Activated T-cell treated with anti-CD3 and anti-CD28 coated beads, Interleukin-2, amount 50 U/mL, for 72 hours (primary cell): ENCODE measurements at places on chromosomes 3 and 15.

- no peaks in the 10 kb centered on the region for H3K4me1 ChIP-seq
- no peaks in the 10 kb centered on the region for H3K27me3 ChIP-seq
- no peak overlapping the region for H3K27ac ChIP-seq
- no peaks in the 10 kb centered on the region for H3K36me3 ChIP-seq
Measured at GRCh38 chr3:81003008-81003645, 758.3 kb downstream of the GBE1 start.

GRCh38 chr15:33608714-33609113 is 297.9 kb downstream of the RYR3 start:
- H3K27me3 ChIP-seq = peaks cover 10% of the 10 kb centered on the region
- no peak overlapping the region for H3K4me3 ChIP-seq
- no peak for DNase-seq
- H3K36me3 ChIP-seq = no peaks in the 10 kb centered on the region

GRCh38 chr3:10088256-10088655 is 19.8 kb downstream of the FANCD2OS start:
- H3K27me3 ChIP-seq = no peaks in the 10 kb centered on the region
- DNase-seq = no peak
- H3K36me3 ChIP-seq = peaks cover 45% of the 10 kb centered on the region
- H3K27ac ChIP-seq = no peak overlapping the region

- DNase-seq = peak; percentile 29
- H3K27ac ChIP-seq = peak overlapping the region; percentile 25
- no peaks in the 10 kb centered on the region for H3K27me3 ChIP-seq
- H3K36me3 ChIP-seq = no peaks in the 10 kb centered on the region
- H3K4me1 ChIP-seq = no peaks in the 10 kb centered on the region
- no peak overlapping the region for H3K4me3 ChIP-seq
Measured at GRCh38 chr3:154018100-154018696, 103.0 kb upstream of the ARHGEF26 start.

- H3K4me3 ChIP-seq = no peak overlapping the region
- peaks cover 6% of the 10 kb centered on the region for H3K27me3 ChIP-seq
- DNase-seq = no peak
- H3K4me1 ChIP-seq = peaks cover 10% of the 10 kb centered on the region
Measured at GRCh38 chr15:71337197-71337845, 222.1 kb downstream of the THSD4 start.

DNA sequence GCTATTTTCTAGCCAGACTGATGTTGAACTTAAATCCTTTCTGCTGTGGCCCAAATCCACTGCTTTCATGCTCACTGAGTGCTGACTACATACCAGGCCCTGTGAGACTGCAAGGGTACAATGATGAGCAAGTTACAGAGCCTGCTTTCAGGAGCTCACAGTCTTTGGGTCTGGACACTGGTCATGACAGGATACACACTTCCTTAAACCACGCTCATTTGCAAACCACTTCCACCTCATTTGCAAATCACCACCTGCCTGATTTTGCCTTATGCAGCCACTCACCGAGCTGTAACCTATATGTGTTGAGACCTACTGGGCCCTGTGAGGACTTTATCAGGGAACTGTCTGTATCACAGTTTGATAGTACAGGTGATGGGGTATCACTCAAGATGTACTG is 50.2 kb upstream of the LRRC58 start:
- no peaks in the 10 kb centered on the region for H3K4me1 ChIP-seq
- no peaks in the 10 kb centered on the region for H3K36me3 ChIP-seq
- no peak overlapping the region for H3K4me3 ChIP-seq
- H3K27ac ChIP-seq = no peak overlapping the region

DNA sequence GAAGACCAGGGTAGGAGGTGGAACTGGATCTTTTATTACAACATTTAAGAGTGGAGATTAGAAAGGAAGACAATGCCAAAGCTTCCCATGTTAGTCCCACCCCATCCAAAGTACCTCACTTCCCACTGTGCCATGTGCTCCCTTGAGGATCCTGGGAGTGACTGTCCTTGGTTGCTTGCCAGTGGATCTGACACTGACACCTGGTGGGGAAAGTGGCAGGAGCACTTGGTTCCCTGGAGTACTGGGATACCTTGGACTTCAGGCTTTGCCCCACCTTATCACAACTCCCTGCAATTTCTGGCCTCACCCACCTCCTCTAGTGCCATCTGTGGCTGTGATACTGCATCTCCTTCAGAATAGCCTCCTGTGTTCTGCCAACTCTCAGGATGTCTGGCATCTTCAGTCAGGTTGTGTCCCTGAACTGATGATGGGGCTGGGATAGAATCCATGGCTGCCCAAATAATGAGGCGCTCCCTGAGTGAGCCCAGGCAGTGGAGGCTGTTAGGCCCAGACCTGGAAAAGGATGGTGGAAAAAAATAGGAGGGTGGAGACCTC is 1.3 kb downstream of the ELL3 start:
- peak overlapping the region; percentile 98 for H3K4me3 ChIP-seq
- peaks cover 5% of the 10 kb centered on the region for H3K36me3 ChIP-seq
- H3K27me3 ChIP-seq = no peaks in the 10 kb centered on the region
- H3K27ac ChIP-seq = peak overlapping the region; percentile 63

- no peaks in the 10 kb centered on the region for H3K36me3 ChIP-seq
- no peak for DNase-seq
- no peak overlapping the region for H3K4me3 ChIP-seq
- no peak overlapping the region for H3K27ac ChIP-seq
Measured at GRCh38 chr15:27468151-27468591, 497.2 kb downstream of the GABRG3 start.

GRCh38 chr3:127196466-127197299 is 3.8 kb downstream of the PRR23E start:
- peaks cover 11% of the 10 kb centered on the region for H3K27me3 ChIP-seq
- H3K27ac ChIP-seq = no peak overlapping the region
- H3K36me3 ChIP-seq = no peaks in the 10 kb centered on the region
- DNase-seq = no peak

DNA sequence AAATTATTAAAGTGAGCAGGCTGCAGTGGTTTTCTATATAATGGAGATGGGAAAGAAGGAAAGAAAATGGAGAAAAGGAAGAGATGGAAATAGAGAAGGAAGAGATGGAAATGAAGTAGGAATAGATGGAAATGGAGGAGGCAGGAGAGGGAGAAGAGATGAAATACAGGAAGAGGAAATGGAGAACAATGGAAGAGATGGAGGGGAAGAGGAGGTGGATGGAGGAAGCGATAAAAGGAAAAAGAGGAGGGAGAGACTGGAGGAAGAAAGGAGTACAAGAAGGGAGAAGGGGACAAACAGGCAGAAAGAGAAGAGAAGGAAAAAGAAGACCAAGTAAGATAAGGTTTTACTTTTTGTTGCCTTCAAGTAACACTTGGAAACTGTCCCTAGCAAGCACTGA is 67.6 kb downstream of the CLASP2 start:
- H3K36me3 ChIP-seq = no peaks in the 10 kb centered on the region
- peak overlapping the region; percentile 3 for H3K27ac ChIP-seq
- H3K27me3 ChIP-seq = no peaks in the 10 kb centered on the region
- peaks cover 16% of the 10 kb centered on the region for H3K4me1 ChIP-seq
- no peak for DNase-seq
- no peak overlapping the region for H3K4me3 ChIP-seq

GRCh38 chr3:148708409-148708808 is 10.7 kb downstream of the AGTR1 start:
- H3K4me3 ChIP-seq = no peak overlapping the region
- H3K4me1 ChIP-seq = no peaks in the 10 kb centered on the region
- no peak overlapping the region for H3K27ac ChIP-seq
- no peak for DNase-seq
- no peaks in the 10 kb centered on the region for H3K27me3 ChIP-seq

DNA sequence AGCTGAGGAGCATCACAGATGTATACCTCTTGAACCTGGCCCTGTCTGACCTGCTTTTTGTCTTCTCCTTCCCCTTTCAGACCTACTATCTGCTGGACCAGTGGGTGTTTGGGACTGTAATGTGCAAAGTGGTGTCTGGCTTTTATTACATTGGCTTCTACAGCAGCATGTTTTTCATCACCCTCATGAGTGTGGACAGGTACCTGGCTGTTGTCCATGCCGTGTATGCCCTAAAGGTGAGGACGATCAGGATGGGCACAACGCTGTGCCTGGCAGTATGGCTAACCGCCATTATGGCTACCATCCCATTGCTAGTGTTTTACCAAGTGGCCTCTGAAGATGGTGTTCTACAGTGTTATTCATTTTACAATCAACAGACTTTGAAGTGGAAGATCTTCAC is 3.0 kb downstream of the CCR8 start:
- peaks cover 32% of the 10 kb centered on the region for H3K4me1 ChIP-seq
- H3K4me3 ChIP-seq = no peak overlapping the region
- DNase-seq = no peak

DNA sequence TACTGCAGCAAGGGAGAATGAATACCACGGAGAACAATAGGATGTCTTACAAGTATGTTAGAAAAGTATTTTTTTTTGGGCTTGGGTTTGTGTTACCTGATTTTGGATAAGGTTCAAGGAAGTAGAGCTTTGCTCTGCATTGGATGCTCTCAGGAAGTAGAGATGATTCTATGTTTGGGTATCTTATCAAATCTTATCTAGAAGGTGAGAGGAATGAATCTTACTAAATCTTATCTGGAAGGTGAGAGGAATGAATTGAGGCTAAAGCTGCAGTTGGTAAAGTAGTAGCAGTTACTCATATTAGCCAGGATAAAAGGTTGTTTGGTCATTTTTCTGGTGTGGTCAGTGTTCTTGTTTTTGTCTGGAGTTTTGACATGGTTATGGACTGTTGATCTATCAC is 17.4 kb downstream of the TFG start:
- peaks cover 12% of the 10 kb centered on the region for H3K4me1 ChIP-seq
- H3K36me3 ChIP-seq = peaks cover 6% of the 10 kb centered on the region
- no peaks in the 10 kb centered on the region for H3K27me3 ChIP-seq
- H3K27ac ChIP-seq = peak overlapping the region; percentile 84
- H3K4me3 ChIP-seq = no peak overlapping the region

DNA sequence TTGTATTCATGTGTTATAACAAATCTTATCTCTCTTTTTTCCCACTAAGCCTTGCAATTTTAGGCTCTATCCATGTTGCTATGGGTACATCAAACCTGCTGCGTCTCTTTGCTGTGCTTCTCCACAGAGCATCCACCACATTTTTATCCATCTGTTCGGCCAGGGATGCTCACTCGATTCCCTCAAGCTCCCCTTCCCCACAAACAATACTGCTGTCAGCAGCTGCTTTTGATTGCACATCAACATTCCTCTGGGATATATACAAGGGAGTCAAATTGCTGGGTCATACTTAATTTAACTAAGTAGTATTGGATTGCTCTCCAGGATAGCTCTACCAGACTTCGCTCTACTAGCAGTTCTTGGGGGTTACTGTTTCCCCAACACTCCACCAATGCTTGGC is 36.8 kb downstream of the TMEM108 start:
- H3K4me3 ChIP-seq = no peak overlapping the region
- H3K27ac ChIP-seq = no peak overlapping the region
- H3K27me3 ChIP-seq = peaks cover 14% of the 10 kb centered on the region
- no peaks in the 10 kb centered on the region for H3K36me3 ChIP-seq

DNA sequence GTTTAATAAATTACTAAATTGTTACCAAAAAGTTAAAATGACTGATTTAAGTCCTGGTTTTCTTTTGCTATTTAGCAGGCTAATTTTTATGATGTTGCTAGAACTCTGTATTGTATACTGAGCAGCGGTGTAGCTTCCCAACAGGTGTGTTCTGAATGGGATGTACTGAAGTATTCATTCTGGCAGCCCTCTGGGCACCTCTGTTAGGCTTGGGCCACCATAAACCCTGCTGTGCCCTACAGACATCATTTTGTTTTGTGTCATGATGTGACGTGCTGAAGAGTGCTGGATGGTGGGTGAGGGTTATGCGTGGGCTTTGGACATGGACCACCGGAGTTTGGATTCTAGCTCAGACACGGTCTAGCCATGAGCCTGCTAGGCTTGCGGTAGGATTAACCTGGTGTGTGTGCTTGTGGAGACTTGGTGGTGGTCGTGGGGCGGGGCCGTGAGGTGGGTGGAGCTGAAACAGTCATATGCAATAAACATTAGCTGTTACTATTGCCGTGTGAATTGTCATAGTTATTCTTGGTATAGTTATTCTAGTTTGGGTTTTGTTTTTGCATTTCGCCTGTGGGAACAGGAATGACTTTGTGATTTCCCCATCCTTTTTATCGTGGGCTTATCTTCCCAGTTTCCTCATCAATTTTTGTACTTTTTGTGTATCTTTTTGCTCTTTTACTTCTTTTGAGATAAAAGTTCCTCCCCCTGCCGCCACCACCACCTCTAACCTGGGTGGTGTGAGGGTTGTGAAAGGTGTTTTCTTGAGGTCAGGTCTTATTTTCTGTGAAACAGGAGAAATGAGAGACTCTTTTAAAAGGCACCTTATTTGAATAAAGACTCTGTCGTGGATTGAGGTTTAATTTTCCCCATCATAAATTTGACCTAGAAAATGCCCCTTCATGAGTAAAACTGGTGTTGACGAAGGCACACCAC is 93.7 kb downstream of the MCTP2 start:
- H3K4me3 ChIP-seq = peak overlapping the region; percentile 41
- H3K36me3 ChIP-seq = peaks cover 10% of the 10 kb centered on the region
- no peaks in the 10 kb centered on the region for H3K27me3 ChIP-seq
- peaks cover 29% of the 10 kb centered on the region for H3K4me1 ChIP-seq
- H3K27ac ChIP-seq = peak overlapping the region; percentile 77

GRCh38 chr3:15653321-15653720 is 51.8 kb downstream of the BTD start:
- peaks cover 19% of the 10 kb centered on the region for H3K4me1 ChIP-seq
- H3K27me3 ChIP-seq = peaks cover 17% of the 10 kb centered on the region
- peaks cover 20% of the 10 kb centered on the region for H3K36me3 ChIP-seq
- DNase-seq = no peak
- H3K27ac ChIP-seq = no peak overlapping the region

- DNase-seq = no peak
- H3K4me1 ChIP-seq = no peaks in the 10 kb centered on the region
- no peaks in the 10 kb centered on the region for H3K27me3 ChIP-seq
- no peak overlapping the region for H3K4me3 ChIP-seq
Measured at GRCh38 chr15:38229705-38230310, 22.8 kb upstream of the SPRED1 start.

- no peak for DNase-seq
- H3K36me3 ChIP-seq = no peaks in the 10 kb centered on the region
- H3K4me3 ChIP-seq = no peak overlapping the region
- H3K4me1 ChIP-seq = no peaks in the 10 kb centered on the region
- no peaks in the 10 kb centered on the region for H3K27me3 ChIP-seq
Measured at GRCh38 chr3:6985848-6986247, 124.9 kb downstream of the GRM7 start.

GRCh38 chr3:182596676-182597410 is 196.5 kb upstream of the ATP11B start:
- DNase-seq = no peak
- H3K4me1 ChIP-seq = no peaks in the 10 kb centered on the region
